ENCODE measurements at places on chromosomes 4 and X. TPM values are rescaled to one million over a fixed set of nuclear protein-coding genes. Genes with fewer than 3 reads are reported as not detected.

The GLUD2 gene
- total RNA-seq, result 1.2 TPM

The KLHL34 gene
- not detected for total RNA-seq

The HPGD gene
- total RNA-seq, result 0.19 TPM

The EDA gene
- total RNA-seq, result 2.4 TPM

The NLGN4X gene
- total RNA-seq, result not detected

The DCAF8L1 gene
- not detected for total RNA-seq

The FAM3A gene
- 23.0 TPM for total RNA-seq

The MXRA5 gene
- total RNA-seq, result not detected

The MAGEA2B gene
- not detected for total RNA-seq

The EFHC2 gene
- not detected for total RNA-seq

The NUDT9 gene
- 15.7 TPM for total RNA-seq

The ALAS2 gene
- not detected for total RNA-seq

The NDNF gene
- total RNA-seq, result not detected

The SLC25A4 gene
- 7.5 TPM for total RNA-seq

The KLB gene
- total RNA-seq, result under 0.01 TPM

The DCTD gene
- 77.8 TPM for total RNA-seq

The GAGE1 gene
- total RNA-seq, result not detected

Measured in endothelial cell of coronary artery (primary cell).